ENCODE measurements at places on chromosomes 11 and 22. TPM values are rescaled to one million over a fixed set of nuclear protein-coding genes. Genes with fewer than 3 reads are reported as not detected.
A peak's percentile ranks its signal among the peaks of the same experiment; 100 is the strongest.

DNA sequence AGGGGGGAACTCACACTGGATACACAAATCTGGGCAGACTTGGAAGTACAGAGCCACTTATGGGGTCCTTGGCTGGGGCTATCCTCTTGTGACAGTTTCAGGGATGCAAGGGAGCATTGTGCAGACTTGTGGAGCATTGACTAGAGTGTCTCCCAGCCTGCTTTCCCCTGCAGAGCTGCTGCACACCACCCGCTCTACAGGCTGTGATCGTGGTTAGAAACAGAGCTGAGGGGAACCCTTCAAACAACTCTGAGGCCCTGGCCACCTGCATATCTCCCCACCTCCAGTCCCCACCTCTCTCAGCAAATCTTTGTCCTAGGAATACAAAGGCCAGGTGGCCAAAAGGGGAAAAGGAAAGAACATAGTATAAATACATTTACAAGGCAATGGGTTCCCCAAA is 64.7 kb downstream of the NRXN2 start:
- no peaks in the 10 kb centered on the region for H3K4me1 ChIP-seq
- DNase-seq: no peak
- no peak overlapping the region for H3K27ac ChIP-seq
- no peaks in the 10 kb centered on the region for H3K27me3 ChIP-seq
- H3K36me3 ChIP-seq: no peaks in the 10 kb centered on the region

DNA sequence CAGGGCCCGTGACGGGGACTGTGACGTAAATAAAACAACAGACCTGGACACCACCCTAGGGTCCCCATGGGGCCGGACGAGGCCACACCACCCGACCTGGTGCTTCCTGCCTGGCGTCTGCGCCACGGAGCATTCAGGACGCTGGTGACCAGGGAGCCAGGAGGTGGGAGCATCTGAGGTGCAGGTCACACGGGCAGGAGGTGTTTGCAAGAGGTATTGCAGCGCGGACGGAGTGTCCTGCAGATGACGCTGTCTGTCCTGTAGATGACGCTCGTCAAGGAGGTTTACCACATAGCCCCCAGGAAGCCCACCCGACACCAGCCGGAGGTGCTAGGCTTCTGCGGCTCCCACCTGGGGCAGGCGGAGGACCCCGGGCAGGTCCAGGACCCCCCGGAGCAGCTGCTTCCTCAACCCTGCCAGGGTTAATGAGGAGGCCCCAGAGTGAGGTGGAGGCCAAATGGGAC is 986 bp upstream of the MUC5B start:
- DNase-seq: no peak
- peaks cover 29% of the 10 kb centered on the region for H3K4me1 ChIP-seq
- H3K27ac ChIP-seq: no peak overlapping the region
- no peaks in the 10 kb centered on the region for H3K36me3 ChIP-seq

- no peak overlapping the region for H3K27ac ChIP-seq
- H3K4me3 ChIP-seq: no peak overlapping the region
- no peaks in the 10 kb centered on the region for H3K4me1 ChIP-seq
- DNase-seq: no peak
- H3K27me3 ChIP-seq: no peaks in the 10 kb centered on the region
- no peaks in the 10 kb centered on the region for H3K36me3 ChIP-seq
Measured at GRCh38 chr11:12455938-12456337, 78.6 kb downstream of the PARVA start.

DNA sequence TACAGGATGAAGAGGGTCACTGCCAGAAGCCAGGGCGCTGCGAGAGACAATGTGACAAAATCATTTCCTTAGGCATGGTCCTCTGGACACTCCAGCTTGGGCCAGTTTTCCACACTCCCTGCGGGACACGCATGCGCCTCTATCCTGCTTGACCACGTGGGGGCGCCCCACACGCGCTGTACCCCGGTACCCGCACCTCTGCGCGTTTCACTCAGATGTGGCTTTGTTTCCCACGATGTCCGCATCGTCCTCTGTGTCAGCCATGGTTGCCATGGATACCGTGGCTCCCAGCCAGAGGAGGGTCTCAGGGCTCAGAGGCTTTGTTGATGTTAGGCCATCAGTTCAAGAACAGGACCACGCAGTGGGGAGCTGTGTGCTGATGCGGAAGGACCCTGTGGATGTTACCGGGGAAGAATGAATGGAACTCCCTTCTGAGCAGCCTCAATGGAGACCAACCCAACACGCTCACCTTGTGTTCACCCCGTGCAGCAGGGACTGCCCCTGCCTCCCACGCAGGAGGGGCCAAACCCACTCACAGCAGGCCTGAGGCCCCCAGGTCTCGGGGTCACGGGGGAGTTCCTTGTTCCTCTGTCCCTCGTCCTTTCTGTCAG is 101.1 kb upstream of the SLC22A12 start:
- no peaks in the 10 kb centered on the region for H3K4me1 ChIP-seq
- DNase-seq: no peak
- no peak overlapping the region for H3K4me3 ChIP-seq
- H3K36me3 ChIP-seq: no peaks in the 10 kb centered on the region
- H3K27ac ChIP-seq: no peak overlapping the region

DNA sequence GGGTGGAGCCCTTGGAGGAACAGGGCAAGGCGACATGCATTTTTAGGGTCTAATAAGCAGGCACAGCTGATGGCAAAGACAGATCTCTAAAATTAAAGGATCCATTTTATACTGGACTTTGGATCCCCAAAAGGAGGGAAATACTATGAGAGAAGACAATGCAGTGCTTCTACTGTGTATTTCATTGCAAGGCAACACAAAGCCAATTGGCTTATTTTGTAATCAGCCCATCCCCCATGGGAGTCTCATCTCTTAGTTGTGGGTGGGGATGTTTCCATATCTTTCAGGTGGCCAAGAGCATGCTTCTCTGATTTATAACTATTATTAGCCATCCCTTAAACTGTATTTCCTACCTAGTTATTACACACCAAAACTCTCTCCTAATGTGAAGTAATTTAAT is 18.5 kb upstream of the EI24 start:
- no peaks in the 10 kb centered on the region for H3K4me1 ChIP-seq
- H3K27ac ChIP-seq: no peak overlapping the region
- H3K36me3 ChIP-seq: no peaks in the 10 kb centered on the region
- DNase-seq: no peak
- H3K27me3 ChIP-seq: peaks cover 5% of the 10 kb centered on the region

DNA sequence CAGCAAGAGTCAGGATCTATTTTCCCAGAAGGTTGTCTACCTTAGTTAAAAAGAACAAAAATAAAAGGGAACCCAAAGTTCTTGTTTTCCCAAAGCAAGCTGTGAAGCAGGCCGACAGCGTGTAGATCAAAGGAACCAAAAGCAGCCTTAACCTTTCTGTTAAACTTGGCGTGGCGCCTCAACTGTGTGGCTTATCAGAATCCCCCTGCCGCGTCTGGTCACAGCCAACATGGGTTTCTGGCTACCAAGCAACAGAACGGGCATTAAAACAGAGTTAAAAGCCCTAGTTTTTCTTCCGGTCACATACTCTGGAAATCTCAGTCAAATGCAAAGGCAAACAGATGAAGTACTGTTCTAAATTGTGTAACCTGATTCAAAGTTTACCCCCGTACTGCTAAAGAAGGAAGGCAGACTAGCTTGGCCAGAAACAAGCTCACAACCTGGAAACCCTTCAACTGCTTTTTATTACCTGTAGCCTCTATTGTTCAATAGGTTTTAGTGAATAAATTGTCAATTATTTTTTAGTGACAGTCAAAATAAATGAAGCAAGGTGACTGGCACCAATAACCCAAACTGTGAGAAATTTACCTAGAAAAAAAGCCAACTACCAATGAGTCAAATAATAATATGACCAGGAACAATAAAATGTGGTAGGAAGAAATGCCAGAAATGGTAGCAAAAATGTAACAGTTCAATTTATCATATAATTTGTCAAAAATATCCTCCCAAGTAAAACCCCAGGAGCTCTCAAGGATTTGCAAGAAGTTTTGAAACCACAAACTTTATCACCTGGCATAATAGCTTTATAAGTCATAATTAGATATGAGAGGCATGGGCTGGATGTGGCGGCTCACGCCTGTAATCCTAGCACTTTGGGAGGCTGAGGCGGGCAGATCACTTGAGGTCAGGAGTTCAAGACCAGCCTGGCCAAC is 21.4 kb downstream of the CHKA start:
- no peak for DNase-seq
- 0 out of 2 replicates have a peak, but pooled peaks cover 2% of the 10 kb centered on the region for H3K36me3 ChIP-seq
- peaks cover 18% of the 10 kb centered on the region for H3K4me1 ChIP-seq
- no peaks in the 10 kb centered on the region for H3K27me3 ChIP-seq
- no peak overlapping the region for H3K4me3 ChIP-seq

DNA sequence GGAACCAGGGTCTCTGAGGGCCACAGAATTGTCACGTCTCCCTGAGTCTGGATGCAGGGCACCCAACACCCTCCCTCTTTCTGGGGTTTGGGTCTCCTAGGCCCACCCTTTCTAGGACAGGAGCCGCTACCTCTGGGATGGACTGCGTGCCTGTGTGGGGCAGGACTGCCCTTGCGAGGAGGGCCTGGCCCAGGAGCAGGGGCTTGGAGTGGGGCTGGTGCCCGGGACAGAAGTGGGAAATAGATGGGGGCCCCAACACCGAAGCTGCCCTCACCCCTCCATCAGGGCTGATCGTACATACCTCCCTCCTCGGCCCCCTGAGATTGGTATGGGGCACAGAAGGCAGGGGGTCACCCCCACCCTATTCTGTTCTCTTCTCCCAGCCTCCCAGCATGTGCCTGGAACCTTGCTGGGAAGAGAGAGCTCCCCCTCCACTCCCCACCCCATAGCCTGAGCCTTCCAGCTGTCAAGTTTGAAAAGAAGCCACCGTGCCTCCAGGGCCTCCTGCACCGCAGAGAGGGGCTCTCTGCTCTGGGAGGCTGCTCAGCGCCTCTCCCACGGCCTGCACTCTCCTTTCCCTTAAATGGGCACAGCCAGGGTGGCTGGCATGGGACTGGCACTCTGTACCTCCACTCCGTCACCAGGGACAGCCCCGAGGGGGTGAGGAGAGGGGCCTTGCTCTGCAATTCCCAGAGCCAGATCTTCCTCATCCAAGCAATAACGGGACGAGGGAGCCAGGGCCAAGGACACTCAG is 1.8 kb downstream of the LRRC10B start:
- peaks cover 4% of the 10 kb centered on the region for H3K27me3 ChIP-seq
- no peaks in the 10 kb centered on the region for H3K36me3 ChIP-seq
- no peaks in the 10 kb centered on the region for H3K4me1 ChIP-seq
- H3K27ac ChIP-seq: no peak overlapping the region

Gene RASL10A
- 2.6 TPM for total RNA-seq

- H3K4me1 ChIP-seq: peaks cover 32% of the 10 kb centered on the region
- H3K27me3 ChIP-seq: no peaks in the 10 kb centered on the region
- H3K27ac ChIP-seq: peak overlapping the region; percentile 81
- peak overlapping the region; percentile 80 for H3K4me3 ChIP-seq
- H3K36me3 ChIP-seq: no peaks in the 10 kb centered on the region
Measured at GRCh38 chr11:110428956-110429730, 605 bp upstream of the FDX1 start.

Gene LRRC56
- total RNA-seq: 9.8 TPM

DNA sequence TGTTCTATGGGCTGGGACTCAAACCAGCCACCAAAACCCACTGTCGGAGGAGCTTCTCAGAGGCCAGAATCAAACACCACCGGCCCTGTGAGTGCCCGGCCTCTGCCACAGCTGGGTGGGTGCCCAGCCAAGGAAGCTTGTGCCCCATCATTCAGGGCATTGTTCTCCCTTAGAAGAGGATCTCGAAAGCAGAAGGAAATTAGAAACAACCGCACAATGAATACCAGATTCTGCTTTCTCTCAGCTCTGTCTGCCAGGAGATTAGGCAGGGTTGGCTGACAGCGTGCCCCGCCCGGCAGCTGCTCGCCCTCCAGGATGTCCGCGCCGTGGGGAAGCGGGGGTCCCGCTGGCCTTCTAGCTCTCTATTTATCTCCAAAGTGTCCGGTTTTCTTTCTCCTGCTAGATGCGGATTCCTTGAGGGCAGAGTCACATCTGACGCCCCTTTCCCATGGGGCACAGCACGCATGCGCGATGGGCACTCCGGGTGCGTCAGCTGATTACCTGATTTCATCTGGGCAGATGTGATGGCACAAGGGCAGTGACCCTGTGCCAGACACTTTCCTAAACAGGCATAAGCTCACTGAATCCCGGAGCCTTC is 25.5 kb downstream of the SCGB1A1 start:
- H3K27me3 ChIP-seq: no peaks in the 10 kb centered on the region
- H3K4me3 ChIP-seq: peak overlapping the region; percentile 10
- H3K36me3 ChIP-seq: no peaks in the 10 kb centered on the region
- peak overlapping the region; percentile 88 for H3K27ac ChIP-seq
- peaks cover 43% of the 10 kb centered on the region for H3K4me1 ChIP-seq

Gene SLC35E4
- 5.5 TPM for total RNA-seq

DNA sequence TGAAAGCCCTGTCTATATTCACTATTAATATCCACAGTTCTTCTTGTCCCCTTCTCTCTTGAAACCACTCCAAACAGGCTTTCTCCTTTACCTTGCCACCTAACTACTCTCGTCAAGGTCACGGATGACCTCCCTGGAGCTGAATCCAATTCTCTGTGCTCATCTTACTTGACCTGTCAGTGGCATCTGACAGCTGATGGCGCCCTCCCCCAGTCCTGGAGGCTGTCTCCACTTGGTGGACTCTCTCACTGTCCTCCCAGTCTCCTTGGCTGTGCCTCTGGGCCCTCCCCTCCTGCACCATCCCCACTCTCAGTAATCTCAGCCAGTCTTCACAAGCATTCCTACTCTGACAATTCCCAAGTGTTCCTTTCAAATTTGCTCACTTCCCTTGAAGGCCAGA is 8.7 kb downstream of the TNKS1BP1 start:
- peaks cover 12% of the 10 kb centered on the region for H3K4me1 ChIP-seq
- H3K4me3 ChIP-seq: no peak overlapping the region
- no peak overlapping the region for H3K27ac ChIP-seq
- no peak for DNase-seq

DNA sequence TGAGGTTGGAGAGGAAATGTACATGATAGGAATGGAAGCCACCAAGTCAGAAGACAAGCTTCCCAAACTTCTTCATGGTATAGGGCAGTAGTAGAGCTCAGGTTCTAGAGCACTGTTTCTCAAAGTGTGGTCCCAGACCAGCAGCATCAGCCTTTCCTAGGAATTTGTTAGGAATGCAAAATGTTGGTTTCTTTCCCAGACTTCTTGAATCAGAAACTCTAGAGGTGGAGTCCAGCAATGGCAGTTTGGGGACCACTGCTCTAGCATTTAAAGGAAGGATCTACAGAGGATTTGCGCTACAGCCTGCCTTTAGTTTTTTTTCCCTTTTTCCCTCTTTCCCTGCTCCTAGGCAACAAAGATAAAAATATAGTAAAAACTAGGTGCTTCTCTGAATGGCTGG is 17.0 kb upstream of the MMP12 start:
- peaks cover 5% of the 10 kb centered on the region for H3K27me3 ChIP-seq
- DNase-seq: no peak
- H3K4me1 ChIP-seq: no peaks in the 10 kb centered on the region
- H3K27ac ChIP-seq: no peak overlapping the region
- H3K4me3 ChIP-seq: no peak overlapping the region

Gene GLYAT
- total RNA-seq: not detected

DNA sequence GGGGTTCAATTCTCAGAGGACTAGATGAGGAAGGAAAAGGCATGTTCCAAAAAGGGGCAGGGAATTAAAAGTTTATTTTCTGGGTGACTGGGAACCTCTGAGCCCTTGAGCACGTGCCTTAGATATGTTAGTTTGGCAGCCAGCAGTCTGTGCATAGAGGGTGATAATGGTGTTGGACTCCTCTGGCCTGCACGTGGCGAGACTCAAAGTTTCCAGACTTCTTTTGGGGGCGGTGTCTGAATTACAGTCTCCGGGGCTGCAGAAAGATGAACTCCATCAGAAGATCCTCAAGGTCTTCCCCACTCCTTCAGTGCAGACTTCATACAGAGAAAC is 861 bp upstream of the ZNRF3 start:
- no peaks in the 10 kb centered on the region for H3K36me3 ChIP-seq
- H3K4me1 ChIP-seq: peaks cover 14% of the 10 kb centered on the region
- H3K4me3 ChIP-seq: peak overlapping the region; percentile 74
- DNase-seq: no peak

All from Panc1 (cell line).